Iris pigment epithelial cell (primary cell): ENCODE measurements at places on chromosomes 12 and 14.
A peak's percentile ranks its signal among the peaks of the same experiment; 100 is the strongest.

GRCh38 chr12:57591782-57592325 lies 862 bp downstream of the PIP4K2C start:
- DNase-seq: no peak

- DNase-seq: peak; percentile 83
These were observed 72.3 kb upstream of the TMEM263 start for GRCh38 chr12:106883426-106883825.

- peak; percentile 69 for DNase-seq
These were observed 7.6 kb downstream of the GCH1 start for GRCh38 chr14:54894995-54895394.

DNA sequence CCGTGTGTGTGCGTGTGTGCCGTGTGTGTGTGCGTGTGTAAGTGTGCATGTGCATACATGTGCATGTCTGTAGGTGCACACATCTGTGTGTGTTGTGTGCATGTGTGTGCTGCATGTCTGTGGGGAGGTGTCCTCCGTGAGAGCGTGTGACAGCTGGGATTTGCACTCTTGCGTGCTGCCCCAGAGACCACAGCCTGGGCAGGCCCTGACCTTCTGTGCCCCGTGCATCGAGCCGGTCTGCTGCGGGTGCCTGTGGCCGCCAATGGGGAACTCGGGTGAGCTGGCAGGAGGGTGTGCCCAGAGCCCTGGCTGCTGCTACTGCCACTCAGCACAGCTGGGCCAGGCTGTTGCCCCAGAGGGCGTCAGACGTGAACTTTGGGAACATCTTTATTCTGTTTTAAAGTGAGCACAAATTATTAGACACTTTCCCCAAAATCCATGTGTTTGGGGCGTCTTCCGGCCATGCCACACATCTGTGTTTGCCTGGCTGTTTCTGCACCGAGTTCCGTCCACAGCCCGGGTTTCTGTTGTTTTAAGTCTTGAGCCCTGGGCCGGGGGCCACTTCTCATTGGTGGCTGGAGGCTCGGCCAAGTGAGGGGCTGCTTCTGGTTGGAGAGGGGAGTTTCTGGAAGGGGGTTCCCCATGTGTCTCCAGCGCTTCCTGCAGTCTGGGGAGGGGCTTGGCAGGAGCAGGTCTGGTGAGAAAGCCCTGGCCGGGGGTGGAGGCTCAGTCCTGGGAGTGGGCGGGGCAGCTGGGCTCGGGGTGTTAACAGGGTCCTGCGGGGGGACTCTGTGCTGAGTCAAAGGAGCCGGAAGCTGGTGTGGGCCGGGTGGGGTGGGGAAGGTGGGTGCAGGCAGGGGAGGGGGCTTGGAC lies 7.6 kb downstream of the CEP170B start:
- DNase-seq: peak; percentile 63

GRCh38 chr12:106328735-106329134 lies 26.2 kb downstream of the TCP11L2 start:
- no peak for DNase-seq

GRCh38 chr12:943051-943450 lies 6.4 kb downstream of the RAD52 start:
- no peak for DNase-seq

DNA sequence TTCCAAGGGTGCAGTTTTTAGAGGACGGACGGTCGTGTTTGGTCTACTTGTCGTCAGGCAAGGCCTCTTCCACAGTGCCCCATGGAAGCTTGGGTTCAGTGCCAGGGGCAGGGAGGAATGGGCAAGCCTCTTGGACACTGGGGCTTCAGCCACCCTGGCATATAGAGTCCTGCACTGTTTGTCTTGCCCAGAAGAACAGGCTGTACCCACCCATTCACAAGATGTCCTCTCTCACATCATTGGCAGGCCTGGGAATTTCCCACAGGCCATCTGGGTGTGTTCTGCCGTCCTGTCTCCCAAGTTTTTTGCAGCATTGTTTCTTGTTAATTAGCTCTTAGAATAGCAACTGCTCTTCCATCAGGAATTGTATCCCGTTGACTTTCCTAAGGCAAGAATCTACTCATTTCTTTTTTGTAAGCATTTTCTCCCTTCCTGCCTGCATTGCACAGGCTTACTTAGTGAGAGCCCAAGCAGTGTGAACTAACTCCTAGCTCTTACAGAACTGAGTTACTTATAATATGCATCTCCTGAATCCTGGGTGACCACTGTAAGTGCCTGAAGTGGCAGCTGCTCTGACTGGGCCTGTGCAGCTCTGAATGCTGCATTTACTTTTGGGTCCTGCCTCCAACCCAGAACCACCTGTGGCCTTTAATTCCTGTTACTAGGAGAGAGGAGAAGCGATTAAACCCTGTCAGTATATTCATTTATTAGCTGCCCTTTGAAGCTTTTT lies 149.4 kb upstream of the HIF1A start:
- DNase-seq: no peak

GRCh38 chr14:93120517-93120916 lies 4.8 kb upstream of the ITPK1 start:
- no peak for DNase-seq

- peak; percentile 41 for DNase-seq
These were observed 1.6 kb downstream of the SUDS3 start for GRCh38 chr12:118377884-118378470.

- DNase-seq: no peak
These were observed 35.7 kb downstream of the CDC42BPB start for GRCh38 chr14:103021684-103022001.

GRCh38 chr12:31267966-31268365 lies 58.0 kb downstream of the SINHCAF start:
- peak; percentile 28 for DNase-seq

DNA sequence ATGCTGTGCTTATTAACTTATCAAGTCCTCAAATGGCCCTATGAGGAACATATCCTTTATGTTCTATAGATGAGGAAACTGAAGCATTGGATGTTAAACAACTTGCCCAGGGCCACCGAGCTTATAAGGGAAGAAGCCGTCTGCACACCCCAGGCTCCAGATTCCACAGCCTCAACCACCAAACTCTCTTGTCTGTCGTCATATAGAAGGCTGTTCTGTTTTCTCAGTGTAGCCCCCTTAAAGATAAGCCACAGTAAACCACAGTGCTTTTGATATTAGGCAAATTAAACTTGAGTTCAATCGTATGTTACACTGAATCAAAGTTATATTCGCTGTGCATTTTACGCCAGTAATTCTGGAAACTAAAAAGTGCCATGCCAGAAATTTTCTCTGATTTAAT lies 116.7 kb downstream of the PRKCH start:
- no peak for DNase-seq

GRCh38 chr12:1787714-1788113 lies 32.7 kb upstream of the LRTM2 start:
- DNase-seq: no peak

DNA sequence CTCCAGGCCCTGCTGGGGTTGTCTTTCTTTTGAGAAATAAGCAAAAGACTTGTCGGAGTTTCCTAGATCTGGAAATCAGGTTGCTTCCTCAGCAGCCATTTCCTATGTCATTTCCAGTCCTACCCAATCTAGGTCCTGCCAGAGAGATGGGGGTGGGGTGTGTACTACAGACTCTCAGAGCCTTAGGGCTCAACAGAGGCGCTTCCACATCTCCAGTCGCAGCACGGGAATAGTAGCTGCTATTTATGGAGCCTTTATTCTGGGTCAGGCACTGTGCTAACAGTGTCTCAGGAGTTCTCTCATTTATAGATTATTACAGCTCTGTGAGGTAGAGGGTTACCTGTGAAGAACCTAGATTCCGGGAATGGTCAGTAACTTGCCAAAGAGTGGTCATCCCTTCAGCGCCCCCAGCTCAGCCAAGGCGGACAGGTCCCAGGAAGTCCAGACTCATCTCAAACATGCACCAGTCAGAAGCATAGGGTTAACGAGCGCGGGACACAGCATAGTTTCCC lies 21.9 kb downstream of the DHRS2 start:
- no peak for DNase-seq

GRCh38 chr14:81565441-81566290 lies 32.0 kb upstream of the SEL1L start:
- DNase-seq: peak; percentile 24

- DNase-seq: no peak
These were observed 28.5 kb upstream of the NFYB start for GRCh38 chr12:104166465-104166864.

DNA sequence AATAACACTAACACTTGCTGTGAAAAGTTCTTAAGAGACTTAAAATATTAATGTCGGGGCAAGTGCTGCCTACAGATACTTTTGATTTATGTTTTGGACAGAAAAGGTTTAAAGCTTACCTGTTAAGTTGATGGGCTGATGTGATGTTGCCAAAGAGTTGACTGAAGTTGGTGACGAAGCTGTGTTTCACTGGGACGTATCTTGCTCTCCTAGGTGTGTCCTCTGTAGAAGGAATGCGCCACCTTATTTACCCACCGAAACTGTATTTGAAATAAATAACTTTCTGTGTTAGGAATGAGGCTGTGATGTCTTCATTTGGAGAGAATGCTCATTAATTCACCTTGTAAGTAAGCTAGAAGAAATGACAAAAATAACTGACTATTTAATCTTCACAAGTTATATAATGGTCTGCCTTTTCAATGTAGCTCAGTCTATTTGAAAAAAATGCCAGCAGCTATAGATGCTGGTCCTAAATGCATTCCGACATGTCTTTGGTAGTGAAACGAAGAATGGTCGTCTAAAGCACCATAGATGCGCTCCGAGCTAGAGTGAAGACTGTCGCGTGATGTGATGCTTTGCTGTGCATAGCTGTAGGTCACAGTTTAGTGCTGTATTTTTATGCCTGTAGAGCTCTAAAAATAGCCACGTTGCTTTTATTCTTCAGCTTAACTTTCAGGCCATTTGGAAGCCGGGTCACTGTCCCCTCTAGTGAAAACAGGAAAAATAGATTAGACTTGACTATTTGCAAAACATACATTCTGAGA lies at the start of gene RD3L:
RD3L (minus strand) TSS at position 557 of the 764 bp plus-strand sequence. CDS start 834 bp downstream, outside the sequence.
- no peak for DNase-seq

- no peak for DNase-seq
These were observed 153.4 kb downstream of the PIK3C2G start for GRCh38 chr12:18414671-18415070.
